ENCODE measurements at places on chromosomes 4 and X. TPM values are rescaled to one million over a fixed set of nuclear protein-coding genes. Genes with fewer than 3 reads are reported as not detected.

Gene TLR3
- 6.9 TPM for total RNA-seq

Gene XK
- 0.24 TPM for total RNA-seq

- DNase-seq, result no peak
Measured at GRCh38 chrX:108795240-108795639, 58.9 kb upstream of the IRS4 start.

DNA sequence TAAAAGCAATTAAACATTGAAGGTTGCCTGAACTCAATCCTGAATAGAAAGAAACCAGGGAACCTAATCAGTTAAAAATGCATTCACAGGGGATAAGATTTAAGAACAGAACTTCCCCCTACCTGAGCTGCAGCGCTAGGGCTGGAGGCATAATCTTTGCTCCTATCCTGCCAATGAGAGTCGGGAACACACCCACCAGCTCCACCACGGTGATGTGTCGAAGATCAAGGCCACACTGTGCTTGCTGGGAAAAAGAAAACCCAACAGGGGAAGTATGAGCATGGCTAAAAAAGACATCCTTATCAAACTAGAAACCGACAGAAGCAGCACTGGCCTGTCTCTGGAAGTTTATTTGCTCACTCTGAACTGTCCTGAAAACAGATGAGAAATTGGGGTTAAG is 66.3 kb downstream of the SRPX start:
- no peak for DNase-seq
